Stimulated activated effector memory CD8-positive, alpha-beta T cell treated with anti-CD3 and anti-CD28 coated beads, Interleukin-12 subunit alpha, Interleukin-12 subunit beta, amount 100 ng/mL, for 72 hours (primary cell): ENCODE measurements at places on chromosomes 6 and 20.

DNA sequence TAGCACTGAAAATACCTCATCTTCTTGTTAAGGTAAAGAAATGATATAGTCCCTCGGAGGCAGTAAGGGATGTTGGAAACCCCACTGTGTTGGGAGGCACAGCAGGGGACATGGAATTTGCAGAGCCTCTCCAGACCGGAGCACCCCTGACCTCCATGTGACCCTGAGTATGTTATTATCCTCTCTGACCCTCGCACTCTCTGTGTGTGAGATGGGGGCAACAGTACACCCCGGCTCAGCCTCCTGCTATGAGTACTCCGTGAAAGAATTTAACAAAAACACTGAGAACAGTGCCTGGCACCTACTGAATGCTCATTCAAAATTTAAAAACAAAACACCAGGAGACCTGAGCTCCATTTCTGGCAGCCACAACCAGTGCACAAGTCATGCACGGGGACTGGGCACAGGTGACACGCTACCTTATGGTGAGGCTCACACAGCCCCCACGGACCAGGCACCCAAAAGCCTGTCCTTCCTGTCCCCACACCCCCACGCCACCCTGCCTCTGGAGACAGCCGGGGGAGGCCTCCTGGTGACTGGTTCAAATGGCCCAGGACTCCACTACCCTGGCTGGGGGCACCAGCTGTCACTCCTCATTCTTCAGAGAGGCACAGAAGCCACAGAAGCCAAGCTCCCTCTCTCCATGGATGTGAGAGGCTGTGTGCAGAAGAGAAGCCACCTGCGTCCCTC, 6.1 kb downstream of the NINL start:
- no peak for DNase-seq

DNA sequence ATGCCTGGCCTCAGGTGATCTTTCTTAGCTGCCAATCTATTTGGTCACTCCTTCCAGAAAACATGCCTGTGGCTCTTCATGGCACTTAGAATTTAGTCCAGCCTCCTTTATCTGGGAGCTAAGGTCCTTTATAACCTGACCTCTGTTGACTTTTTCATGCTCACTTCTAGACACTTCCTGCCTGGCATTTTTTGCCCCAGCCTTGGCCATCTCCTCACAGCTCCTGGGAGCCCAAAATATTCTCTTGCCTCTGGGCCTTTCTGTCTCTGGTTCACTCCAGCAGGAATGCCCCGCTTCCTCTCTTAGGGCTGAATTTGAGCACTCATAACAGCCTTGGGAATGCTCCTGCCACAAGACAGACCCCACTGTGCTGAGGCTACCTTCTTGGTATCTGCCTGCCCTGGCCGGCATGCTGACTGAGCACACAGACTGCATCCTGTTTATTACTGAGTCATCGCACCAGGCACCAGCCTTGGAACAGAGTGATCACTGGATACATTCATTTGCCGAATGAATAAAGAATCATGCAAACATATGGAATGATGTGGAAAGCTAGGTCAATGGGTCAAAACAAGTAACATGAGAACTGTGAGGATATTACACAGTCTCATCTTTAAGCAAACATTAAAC, 5.8 kb upstream of the EEF1E1 start:
- no peak for DNase-seq

- no peak for DNase-seq
Observed at GRCh38 chr20:33578510-33578909, 83.6 kb upstream of the C20orf144 start.

DNA sequence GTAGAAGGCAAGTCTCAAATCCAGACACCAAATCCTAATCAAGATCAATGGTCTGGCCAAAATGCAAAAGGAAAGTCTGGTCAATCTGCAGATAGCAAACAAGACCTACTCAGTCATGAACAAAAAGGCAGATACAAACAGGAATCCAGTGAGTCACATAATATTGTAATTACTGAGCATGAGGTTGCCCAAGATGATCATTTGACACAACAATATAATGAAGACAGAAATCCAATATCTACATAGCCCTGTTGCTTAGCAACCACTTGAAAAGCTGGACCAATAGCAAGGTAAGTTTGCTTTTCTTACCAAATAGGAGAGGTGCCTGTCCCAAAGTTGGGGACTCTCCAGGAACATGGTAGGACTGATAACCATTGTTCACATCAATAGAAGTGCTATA, 2.0 kb downstream of the SEMG2 start:
- DNase-seq = no peak

DNA sequence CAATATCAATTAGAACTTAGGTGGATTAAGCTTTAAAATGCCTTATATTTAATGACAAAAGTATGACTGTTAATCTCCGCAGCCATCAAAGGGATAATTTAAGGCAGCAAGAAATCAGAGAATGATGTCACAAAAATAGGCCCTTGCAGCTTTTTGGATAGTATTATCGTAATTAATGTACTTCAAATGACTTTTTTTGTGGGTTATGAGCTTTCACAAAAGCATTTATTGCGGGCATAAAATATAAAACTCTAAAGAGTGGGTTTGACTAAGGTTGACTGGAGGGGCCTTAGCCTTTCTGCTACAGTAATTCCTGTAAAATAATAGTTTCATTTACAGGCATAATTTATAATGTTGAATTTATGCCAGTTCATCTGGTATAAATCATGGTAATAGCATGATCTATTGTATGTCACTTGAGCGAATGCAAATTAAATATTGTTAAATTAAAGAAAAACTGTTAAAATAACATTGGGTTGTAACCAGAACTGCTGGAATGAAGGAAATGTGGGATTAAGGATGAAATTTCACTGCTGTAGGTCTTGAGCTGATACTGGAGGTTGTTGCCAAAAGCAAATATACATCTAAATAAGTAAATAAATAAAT, 78.5 kb upstream of the ZFP64 start:
- no peak for DNase-seq
